ENCODE measurements at places on chromosomes 12 and 14. TPM values are rescaled to one million over a fixed set of nuclear protein-coding genes. Genes with fewer than 3 reads are reported as not detected.

- no peaks in the 10 kb centered on the region for H3K4me1 ChIP-seq
These were observed 444.3 kb downstream of the NELL2 start for GRCh38 chr12:44431647-44432343.

The KRT6C gene
- total RNA-seq = not detected

The RTL1 gene
- not detected for total RNA-seq

GRCh38 chr12:131052929-131053328, 99.2 kb downstream of the ADGRD1 start:
- no peak overlapping the region for H3K4me3 ChIP-seq
- DNase-seq = no peak
- H3K4me1 ChIP-seq = peaks cover 25% of the 10 kb centered on the region
- H3K27ac ChIP-seq = no peak overlapping the region
- no peaks in the 10 kb centered on the region for H3K36me3 ChIP-seq

DNA sequence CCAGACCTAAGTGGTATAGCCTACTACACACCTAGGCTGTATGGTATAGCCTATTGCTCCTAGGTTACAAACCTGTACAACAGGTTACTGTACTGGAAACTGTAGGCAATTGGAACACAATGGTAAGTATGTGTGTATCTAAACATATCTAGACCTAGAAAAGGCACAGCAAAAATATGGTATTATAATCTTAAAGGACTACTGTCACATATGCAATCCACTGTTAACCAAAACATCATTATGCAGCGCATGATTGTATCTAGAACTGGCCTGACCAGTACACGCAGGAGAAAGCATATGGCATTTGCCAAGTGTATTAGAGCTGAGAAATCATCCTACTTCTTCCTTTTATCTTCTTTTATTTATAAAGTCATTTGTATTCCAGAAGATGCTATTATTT, 75.5 kb downstream of the SLC8A3 start:
- H3K4me3 ChIP-seq = no peak overlapping the region
- H3K27me3 ChIP-seq = no peaks in the 10 kb centered on the region
- no peak overlapping the region for H3K27ac ChIP-seq
- H3K4me1 ChIP-seq = no peaks in the 10 kb centered on the region
- no peak for DNase-seq

The FGF6 gene
- total RNA-seq = not detected

GRCh38 chr12:16352481-16352880, 5.0 kb downstream of the MGST1 start:
- no peaks in the 10 kb centered on the region for H3K36me3 ChIP-seq
- DNase-seq = no peak
- no peak overlapping the region for H3K27ac ChIP-seq
- H3K4me3 ChIP-seq = no peak overlapping the region
- no peaks in the 10 kb centered on the region for H3K27me3 ChIP-seq
- H3K4me1 ChIP-seq = peaks cover 25% of the 10 kb centered on the region

DNA sequence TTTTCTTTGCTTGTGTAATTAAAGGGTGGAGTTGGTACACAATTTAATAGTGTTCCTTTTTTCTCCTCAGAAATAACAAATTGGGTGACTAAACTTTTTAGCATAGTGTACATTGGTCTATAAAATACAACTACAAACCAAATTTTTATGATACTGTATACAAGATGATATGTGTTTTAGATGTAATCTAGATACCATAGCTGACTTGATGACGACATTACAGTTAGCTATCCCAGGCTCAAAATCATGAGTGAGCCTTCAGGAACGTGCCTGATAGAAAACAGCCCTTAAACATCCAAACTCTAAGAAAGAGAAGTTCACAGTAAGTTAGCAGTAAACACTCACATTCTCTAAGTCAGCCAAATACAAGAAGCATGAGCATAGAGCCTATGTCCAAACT, 99.0 kb upstream of the SSTR1 start:
- H3K36me3 ChIP-seq = no peaks in the 10 kb centered on the region
- H3K27ac ChIP-seq = no peak overlapping the region
- H3K4me3 ChIP-seq = no peak overlapping the region
- no peaks in the 10 kb centered on the region for H3K27me3 ChIP-seq
- no peaks in the 10 kb centered on the region for H3K4me1 ChIP-seq

DNA sequence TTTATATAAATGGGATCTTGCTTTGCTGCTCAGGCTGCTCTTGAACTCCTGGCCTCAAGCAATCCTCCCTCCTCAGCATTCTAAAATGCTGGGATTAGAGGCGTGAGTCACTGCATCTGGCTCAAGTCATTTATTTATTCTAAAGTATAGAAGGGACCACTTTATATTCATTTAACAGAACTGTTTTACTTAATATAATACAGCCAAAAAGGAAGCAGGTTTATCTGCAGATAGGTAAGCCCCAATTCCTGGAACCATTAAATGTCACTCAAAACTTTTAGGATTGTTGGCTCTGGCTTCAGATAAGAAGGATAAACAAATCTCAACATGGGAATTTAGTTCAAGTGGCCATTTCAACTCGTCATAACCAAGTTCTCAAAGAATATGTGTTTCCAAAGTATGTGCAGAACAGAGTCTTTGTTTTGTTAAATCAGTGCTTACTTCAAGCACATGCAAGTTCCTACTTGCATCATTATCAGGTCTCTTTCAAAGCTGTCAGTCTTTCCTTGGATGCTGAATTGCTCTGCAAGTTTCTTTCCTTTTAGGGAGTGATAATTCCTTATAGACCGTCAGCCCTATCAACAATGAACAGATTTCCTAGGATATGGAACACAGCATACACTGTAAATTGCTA, 60.4 kb downstream of the KITLG start:
- H3K4me3 ChIP-seq = no peak overlapping the region
- H3K27ac ChIP-seq = peak overlapping the region; percentile 14
- H3K4me1 ChIP-seq = peaks cover 8% of the 10 kb centered on the region
- peaks cover 34% of the 10 kb centered on the region for H3K36me3 ChIP-seq

DNA sequence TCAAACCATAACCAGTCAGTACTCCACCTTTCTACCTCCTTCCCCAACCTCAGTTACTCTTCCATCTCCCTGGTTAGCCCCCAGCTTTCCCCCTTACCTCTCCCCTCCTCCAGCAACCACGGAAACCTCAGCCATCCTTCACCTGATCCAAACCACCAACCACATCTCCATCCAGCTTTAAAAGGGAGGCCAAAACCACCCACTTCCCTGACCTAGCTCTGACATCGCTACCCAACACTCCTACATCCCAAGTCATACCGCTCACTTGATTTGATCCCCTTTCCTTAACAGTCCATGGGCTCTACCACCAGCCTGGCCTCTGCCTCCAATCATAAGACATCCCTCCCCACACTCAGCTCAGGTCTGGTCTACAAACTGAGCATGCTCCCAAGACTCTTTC, 1.5 kb downstream of the RAB35 start:
- peaks cover 13% of the 10 kb centered on the region for H3K36me3 ChIP-seq
- peaks cover 57% of the 10 kb centered on the region for H3K4me1 ChIP-seq
- no peaks in the 10 kb centered on the region for H3K27me3 ChIP-seq
- DNase-seq = peak; percentile 9

The LRRK2 gene
- total RNA-seq = 4.4 TPM

GRCh38 chr14:33943096-33943883, 7.6 kb downstream of the EGLN3 start:
- no peak for DNase-seq
- H3K4me1 ChIP-seq = peaks cover 28% of the 10 kb centered on the region
- no peak overlapping the region for H3K27ac ChIP-seq
- H3K27me3 ChIP-seq = no peaks in the 10 kb centered on the region
- H3K36me3 ChIP-seq = no peaks in the 10 kb centered on the region

DNA sequence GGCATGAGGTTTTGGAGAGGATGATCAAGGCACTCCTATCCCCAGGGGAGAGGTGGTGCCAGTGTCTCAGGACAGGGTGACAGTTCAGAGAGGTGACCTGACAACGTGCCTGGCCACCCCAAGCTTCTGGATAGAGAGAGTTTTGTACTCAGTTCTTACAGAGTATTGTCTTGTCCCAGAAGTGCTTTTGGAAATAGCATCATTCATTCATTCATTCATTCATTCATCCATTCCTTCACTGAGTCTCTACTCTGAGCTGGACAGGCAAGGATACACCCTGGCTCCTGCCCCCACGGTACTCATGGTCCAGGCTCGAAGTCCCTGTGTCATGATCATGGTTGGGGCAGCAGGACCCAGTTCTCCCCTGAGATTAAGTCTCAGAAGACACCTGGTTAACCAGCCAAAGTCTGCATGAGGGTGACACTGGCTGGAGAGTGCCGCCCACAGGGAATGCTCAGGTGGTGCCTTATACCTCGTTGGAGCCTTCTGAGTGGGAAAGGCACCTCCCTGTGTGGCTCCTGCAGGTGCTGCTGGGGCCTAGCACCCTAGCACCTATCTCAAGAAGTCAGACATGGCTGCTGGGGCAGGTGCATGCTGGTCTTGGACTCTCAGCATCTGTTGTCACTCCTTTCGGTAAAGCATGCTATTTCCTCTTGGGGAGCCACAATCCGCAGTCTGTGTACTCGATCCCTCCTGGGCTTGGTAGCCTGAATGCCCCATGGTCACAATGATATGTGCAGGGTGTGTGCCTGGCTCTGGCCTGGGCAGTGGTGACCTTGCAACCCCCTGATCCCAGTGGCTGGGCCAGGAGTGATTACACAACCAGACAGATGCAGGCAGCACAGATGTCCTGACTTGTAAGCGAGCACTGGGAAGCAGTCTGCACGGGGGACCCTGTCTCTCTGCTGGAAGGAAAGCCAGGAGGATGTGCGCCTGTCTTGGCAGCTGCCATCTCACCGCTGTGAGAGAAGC, 57.8 kb downstream of the C14orf132 start:
- H3K27me3 ChIP-seq = no peaks in the 10 kb centered on the region
- DNase-seq = no peak
- no peak overlapping the region for H3K27ac ChIP-seq
- H3K4me1 ChIP-seq = no peaks in the 10 kb centered on the region
- no peak overlapping the region for H3K4me3 ChIP-seq

GRCh38 chr14:54857830-54858269, 44.8 kb downstream of the GCH1 start:
- H3K27me3 ChIP-seq = no peaks in the 10 kb centered on the region
- H3K4me3 ChIP-seq = no peak overlapping the region
- peak overlapping the region; percentile 30 for H3K27ac ChIP-seq
- no peaks in the 10 kb centered on the region for H3K36me3 ChIP-seq

The MYH6 gene
- 105 TPM for total RNA-seq

DNA sequence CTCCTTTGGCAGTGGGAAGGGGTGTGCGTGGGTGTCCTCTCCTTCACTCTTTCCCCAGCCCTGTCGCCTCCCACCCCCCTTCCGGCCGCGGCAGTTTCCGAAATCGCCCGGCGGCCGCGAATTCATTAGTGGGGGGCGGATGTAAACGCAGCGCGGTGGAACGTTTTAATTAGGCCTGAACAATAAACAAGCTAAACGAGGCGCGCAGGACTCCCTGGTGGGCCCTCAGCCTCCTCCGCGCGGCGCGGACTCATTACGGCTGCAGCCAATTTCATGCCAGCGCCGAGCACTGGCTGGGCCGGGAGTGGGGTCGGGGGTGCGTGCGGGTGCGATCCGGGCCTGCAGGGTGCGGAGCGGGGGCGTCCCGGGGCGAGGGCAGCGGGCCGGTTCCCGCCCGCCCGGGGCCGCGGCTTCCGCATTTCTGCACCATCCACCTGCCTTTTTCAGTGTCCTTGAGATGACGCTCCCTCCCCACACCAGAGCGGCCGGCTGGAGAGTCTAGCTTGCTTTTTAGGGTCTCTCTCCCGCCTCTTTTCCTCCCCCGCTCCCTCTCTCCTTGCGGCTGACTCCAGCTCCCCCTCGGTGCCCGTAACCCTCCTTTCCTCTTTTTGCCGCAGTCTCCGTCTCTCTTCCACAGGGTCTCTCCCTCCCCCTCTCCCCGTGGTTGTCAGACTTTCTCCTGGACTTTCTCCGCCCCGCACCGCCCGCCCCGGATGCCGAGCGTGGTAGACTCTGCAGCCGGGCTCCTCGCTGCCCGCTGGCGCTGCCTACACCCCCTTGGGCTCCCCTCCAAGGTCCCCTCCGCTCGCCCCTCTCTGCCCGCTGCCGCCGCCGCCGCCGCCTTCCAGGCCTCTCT, at the start of gene CISTR:
TSS of gene CISTR (minus strand) at position 644 of the 856 bp plus-strand sequence.
- peak within 1 kb of the TSS; percentile 59 for H3K4me3 ChIP-seq
- H3K27me3 ChIP-seq = peaks cover 51% of the 10 kb centered on the region
- DNase-seq = peak; percentile 28
- H3K36me3 ChIP-seq = no peaks in the 10 kb centered on the region
- peak within 1 kb of the TSS; percentile 47 for H3K27ac ChIP-seq

DNA sequence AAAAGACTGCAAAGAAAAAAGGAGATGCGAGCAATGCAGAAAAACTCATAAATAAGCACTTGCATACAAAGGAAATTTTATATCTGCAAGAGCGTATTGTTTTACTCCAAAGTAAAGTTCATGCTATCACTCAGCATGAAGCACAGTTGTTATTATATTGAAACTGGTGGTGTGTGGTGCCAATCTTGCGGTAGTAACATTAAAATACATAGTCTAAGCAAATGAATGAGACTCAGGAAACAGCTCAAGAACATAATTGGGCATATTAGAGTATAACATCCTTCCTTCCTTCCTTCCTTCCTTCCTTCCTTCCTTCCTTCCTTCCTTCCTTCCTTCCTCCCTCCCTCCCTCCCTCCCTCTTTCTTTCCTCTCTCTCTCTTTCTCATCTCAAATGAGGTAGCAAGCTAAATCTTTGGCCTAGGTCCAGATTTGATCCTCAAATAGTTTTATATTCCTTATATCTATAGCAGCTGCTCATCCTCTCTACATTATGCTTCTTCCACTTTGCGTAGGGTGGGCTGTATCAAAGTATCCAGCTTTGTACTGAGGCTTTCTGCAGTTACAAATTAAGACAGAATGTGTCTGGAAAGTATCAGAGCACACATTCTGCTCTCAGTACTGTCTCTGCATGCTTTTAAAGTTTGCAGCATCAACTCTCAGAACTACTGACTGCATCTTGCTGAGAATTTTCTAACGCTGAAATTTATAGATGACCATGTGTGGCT, 718.3 kb downstream of the RERGL start:
- no peak for DNase-seq
- H3K27me3 ChIP-seq = no peaks in the 10 kb centered on the region
- no peak overlapping the region for H3K27ac ChIP-seq
- H3K4me3 ChIP-seq = no peak overlapping the region
- no peaks in the 10 kb centered on the region for H3K36me3 ChIP-seq

All from heart left ventricle (tissue), 16 donors.